ENCODE measurements at places on chromosomes 11 and 22. TPM values are rescaled to one million over a fixed set of nuclear protein-coding genes. Genes with fewer than 3 reads are reported as not detected.

KCNC1 gene
- total RNA-seq = not detected

- DNase-seq = no peak
These were observed 9.6 kb upstream of the PTS start for GRCh38 chr11:112216561-112217105.

- DNase-seq = no peak
These were observed 15.7 kb upstream of the IL10RA start for GRCh38 chr11:117970400-117971024.

- no peak for DNase-seq
These were observed 18.5 kb downstream of the UPB1 start for GRCh38 chr22:24513378-24514240.

TTC36 gene
- 0.52 TPM for total RNA-seq

- no peak for DNase-seq
These were observed 72.8 kb downstream of the ATXN10 start for GRCh38 chr22:45744442-45744841.

TEX12 gene
- total RNA-seq = not detected

C11orf98 gene
- total RNA-seq = 91.6 TPM

DNA sequence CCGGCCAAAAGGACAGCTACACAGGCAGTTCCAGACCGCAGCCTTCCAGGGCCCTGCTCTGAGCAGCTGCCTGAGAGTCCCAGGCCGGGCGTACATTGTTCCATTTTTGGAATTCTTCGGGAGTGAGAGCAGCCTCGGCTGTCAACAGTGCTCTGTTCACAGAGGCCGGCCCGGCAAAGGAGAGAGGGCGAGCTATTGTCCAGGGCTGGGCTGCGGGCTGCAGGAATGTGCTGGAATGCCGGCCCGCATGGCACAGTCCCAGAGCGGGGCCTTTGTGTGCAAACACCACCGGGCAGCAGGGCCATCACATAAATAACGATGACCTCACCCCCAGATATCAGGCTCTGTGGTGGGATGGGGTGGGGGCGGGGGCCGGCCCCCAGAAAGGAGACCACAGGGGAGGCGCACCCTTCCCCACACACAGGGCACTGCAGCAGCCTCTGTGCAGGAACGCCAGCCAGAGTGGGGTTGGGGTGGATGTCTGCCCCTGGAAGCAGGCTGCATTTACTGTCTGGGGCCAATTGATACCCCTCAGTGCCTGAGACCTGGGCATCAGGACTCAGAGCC lies 15.8 kb downstream of the LINC01488 start:
- DNase-seq = peak; percentile 79

GRCh38 chr22:30541961-30542810 lies 4.4 kb downstream of the SEC14L6 start:
- DNase-seq = no peak

GRCh38 chr22:22721681-22722354 lies 77.4 kb downstream of the GGTLC2 start:
- peak; percentile 53 for DNase-seq

CNTF gene
- 2.4 TPM for total RNA-seq

NLRP14 gene
- not detected for total RNA-seq

GVQW3 gene
- 1.5 TPM for total RNA-seq

DNA sequence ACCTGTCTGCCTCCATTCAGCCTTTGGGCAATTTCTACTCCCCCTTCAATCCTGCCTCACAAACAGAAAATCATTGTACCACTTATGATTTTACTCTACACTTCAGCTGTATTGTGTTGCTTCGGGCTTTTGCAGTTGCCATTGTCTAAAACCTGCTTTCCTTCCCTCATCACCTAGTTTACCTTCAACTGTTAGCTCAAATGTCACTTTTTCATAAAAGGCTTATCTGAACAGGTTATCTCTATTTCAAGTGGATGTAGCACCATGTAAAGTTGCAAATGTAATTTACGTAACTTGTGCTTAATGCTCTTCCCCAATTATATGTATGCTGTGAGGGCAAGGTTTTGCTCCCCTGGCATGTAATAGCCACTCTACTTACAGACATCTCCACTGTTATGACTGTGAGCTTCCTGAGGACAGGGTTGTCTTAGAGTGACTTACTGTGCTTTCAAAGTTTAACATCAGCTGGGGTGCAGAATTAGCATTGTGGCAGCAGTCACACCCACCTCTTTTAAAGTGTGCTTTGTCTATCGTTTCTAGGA lies 5.4 kb downstream of the RPS25 start:
- no peak for DNase-seq

OR8D4 gene
- total RNA-seq = not detected

DNA sequence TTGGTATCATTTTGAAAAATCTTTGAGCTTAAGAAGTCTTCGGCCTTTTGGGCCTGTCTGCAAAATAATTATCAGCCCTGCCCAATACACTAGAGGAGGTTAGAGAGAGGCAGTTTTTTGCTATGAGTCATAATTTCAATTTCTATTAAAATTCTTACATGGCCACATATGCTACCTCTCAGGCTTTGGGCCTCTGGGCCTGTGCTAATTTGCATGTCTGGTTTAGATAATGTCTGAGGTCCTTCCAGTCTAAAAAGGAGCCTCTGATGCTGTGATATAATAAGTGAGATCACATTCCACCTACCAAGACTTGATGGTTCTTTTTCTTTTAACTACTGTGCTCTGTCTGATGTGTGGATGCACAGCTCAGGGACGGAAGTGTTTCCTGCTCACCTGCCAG lies 70.8 kb downstream of the KCNJ1 start:
- no peak for DNase-seq

DNA sequence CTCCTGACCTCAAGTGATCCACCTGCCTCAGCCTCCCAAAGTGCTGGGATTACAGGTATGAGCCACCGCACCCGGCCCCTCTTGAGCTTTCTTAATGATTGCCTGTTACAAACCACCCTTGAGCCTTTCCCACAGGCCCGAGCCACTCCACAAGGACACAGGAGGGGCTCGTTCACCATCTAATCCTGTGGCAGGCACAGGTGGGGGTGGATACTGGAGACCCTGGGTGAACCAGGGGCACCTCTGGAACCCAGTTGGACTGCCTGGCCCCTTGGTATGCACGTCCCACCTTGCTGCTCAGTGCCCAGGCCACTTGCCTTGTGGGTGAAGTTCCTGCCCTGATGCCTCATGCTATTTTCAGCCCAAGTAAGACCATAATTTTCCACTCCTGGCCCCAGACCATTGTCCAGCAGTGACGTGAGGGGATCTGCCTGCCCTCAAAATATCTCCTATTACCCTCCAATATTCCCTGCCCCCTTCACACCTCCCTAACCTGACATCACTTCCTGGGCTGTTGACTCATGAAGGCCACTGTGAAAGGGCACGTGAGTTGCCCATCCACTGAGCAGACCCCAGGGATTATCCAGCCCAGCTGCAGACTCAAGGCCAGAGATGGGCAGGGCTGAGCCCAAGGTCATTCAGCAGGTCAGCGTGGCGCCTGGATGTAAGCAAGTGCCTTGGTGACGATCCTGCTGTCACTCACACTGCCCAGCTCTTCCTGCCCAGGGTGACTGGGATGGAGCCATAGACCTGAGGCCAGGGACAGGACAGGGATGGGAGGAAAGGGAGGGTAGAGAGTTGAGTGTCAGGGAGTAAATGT lies 19.6 kb downstream of the P2RY2 start:
- DNase-seq = no peak

DNA sequence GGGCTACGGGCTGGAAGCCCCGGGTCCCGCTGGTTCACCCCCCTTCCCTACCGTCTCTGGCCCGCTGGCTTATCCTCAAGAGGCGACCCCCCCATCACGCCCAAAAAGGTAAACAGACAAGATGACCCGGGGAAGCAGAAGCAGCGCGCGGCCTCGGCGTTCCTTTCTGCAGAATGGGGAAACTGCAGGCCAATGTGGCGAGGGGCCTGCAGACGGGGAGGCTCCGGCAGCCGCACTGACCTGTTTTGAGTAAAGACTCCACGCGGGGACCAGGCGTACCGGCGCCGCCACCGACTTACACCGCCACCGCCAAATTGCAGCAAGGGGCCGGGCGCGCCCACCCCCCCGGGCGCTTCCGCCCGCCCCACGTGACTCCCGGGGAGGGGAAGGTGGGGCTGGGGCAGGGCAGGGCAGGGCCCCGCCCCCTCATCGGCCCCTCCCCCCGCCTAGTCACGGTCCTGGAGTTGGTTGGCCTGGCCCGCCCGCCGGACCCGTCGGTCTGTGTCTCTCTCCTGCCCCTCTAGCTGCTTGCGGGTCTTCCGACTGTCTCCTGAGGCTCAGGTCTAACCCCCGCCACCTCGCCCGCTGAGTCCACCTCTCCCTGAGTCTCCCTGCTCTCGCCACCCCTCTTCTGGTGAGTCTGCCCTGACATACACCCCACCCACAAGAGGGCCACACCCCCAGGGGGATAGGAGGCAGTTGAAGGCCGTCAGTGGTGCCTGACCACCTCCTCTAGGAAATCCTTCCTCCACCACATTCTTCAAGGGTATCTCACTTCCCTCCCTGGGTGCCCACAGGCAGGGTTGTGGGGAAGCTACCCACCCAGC lies at the start of gene ARAP1:
ARAP1 (minus strand) TSS at position 321 of the 827 bp plus-strand sequence. CDS start 25,280 bp downstream, outside the sequence.
- DNase-seq = peak; percentile 69

OR5B17 gene
- total RNA-seq = not detected

- no peak for DNase-seq
These were observed 71.0 kb downstream of the AMBRA1 start for GRCh38 chr11:46522682-46523281.

GRCh38 chr22:49394116-49394785 lies 433.4 kb downstream of the BRD1 start:
- DNase-seq = no peak

GRCh38 chr11:15586741-15587473 lies 472.2 kb downstream of the INSC start:
- DNase-seq = no peak
